ENCODE measurements at places on chromosomes 7 and 10.
A peak's percentile ranks its signal among the peaks of the same experiment; 100 is the strongest.

GRCh38 chr10:119620241-119621077 lies 23.7 kb upstream of the TIAL1 start:
- no peak for DNase-seq

DNA sequence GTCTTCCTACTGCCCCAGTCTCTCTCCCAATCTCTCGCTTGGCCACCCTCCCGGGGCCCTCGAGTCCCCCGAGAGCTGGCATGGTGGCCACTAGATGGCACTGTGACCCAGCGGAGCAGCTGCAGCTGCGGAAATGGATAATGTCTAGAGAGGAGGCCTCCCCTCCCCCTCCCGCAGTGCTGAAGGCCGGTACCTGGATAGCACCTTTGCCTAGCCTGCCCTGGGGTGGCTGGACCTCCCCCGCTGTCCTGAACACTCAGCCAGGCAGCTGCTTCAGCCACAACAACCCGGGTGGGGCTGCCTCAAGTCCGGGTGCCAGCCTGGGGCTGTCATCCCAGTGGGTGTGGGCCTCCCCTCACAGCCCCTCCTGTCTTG lies 65.2 kb downstream of the GOLGA7B start:
- DNase-seq, result peak; percentile 78

- no peak for DNase-seq
Observed at GRCh38 chr7:136142583-136142982, 165.4 kb upstream of the MTPN start.

DNA sequence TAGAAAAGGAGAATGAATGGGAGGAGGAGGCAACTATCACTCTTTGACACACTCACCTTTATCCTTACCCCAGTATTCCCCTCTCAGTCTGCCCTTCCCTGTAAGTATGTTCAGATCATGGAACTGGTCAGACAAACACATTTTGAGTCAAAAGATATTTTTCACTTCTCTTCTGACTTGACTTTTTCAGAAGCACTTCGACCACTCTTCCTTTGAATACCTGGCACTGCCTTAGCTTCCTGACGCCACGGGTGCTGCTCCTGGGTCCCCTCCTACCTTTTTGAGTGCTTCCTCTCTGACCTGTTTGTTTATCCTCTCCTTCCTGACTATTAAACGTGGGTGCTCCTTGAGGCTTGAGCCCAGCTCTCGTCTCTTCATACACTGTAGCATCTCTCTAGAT lies 19.8 kb upstream of the C10orf67 start:
- DNase-seq, result no peak

DNA sequence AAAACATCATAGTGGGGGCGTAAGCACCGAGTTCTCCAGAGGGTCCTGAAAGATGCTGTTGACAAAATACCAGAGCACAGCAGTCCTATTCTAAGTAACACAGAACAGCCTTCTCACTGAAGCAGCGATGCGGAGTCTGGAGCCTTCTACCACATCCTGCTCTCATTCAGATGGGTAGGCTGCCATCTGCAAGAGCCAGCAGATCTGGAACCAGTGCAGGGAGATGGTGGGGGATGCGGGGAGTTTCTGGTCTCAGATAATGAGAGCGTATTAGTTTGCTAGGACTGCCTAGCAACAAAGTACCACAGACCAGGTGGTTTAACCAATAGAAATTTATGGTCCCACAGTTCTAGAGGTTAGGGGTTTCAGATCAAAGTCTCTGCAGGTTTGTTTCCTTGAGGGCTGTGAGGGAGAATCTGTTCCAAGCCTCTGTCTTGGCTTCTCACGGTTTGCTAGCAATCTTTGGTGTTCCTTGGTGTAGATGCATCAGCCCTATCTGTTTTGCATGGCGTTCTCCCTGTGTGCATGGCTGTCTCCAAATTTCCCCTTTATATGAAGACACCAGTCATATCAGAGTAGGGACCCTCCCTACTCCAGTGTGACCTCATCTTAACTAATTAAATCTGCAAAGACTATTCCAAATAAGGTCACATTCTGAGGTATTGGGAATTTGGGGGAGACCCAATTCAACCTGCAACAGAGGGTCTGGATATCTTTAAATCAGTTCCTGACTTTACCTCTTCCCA lies 52.0 kb upstream of the STEAP1B start:
- no peak for DNase-seq

- no peak for DNase-seq
Observed at GRCh38 chr10:129945941-129946760, 17.9 kb downstream of the EBF3 start.

- no peak for DNase-seq
Observed at GRCh38 chr10:85510682-85511081, 855.9 kb downstream of the GRID1 start.

DNA sequence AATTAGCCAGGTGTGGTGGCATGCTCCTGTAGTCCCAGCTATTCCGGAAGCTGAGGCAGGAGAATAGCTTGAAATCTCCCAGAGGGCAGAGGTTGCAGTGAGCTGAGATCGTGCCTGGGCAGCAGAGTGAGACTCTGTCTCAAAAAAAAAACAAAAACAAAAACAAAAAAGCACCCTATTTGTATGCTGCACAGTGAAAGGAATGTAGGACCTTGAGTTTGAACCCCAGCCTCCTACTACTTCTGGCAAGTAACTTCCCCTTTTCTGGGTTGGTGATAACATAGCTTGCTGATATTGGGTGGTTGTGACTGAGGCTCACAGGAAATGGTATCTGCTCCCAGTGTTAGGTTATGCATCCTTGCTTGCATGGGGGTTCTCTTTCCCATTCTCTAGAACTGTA lies 205.3 kb downstream of the BUB3 start:
- DNase-seq, result no peak

DNA sequence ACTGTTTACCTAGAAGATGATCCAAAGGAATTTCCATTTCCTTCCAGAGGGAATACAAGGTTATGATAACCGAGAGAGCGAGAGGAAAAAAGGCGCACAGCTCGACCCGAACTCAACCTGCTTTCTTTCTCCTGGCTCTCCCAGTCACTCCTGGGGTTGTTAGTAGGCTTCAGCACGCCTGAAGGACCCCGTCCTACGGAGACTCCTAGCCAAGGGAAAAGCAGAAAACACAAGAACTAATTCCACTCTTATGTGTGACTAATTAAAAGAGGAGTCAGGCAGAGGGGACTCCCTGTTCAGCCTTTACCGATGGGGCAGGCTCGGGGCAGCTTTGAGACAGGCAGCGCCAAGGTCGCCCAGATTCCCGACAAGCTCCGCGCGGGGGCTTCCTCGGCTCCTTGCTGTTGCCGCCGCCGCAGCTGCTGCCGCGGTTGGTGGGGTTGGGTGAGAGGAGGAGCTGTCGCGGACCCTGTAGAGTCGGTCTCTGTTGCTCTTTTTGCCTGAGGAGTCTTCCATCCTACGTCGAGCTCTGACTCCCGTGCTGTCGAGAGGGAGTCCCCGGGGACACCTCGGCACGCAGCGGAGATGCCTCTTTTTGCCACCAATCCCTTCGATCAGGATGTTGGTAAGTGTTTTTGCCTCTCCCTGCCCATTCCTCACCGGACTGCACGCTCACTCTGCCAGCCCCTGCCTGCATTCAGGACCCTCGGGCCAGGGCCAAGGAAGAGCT lies at the start of gene STAM:
TSS of gene STAM (plus strand) at position 397 of the 730 bp plus-strand sequence. CDS start at position 586, 189 bp downstream.
- peak; percentile 91 for DNase-seq

GRCh38 chr10:86992456-86992855 lies 24.2 kb downstream of the ADIRF start:
- no peak for DNase-seq

DNA sequence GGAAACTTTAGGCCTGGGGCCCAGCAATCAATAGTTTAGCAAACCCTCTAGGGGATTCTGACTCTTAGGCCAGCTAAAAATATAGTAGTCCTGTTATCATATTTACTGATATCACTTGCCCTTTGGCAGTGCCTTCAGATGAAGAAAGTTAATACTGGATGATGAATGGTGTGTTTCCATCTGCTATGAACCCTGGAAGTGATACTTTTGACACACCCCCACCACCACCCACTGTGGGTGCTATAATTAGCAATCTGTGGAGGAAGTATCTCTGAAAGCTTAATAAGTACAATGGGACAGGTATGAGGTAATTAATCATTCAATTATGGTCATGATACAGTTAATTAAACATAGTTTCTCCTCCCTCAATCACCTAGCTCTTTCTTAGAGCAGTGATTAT lies 90.4 kb upstream of the LRRTM3 start:
- no peak for DNase-seq

DNA sequence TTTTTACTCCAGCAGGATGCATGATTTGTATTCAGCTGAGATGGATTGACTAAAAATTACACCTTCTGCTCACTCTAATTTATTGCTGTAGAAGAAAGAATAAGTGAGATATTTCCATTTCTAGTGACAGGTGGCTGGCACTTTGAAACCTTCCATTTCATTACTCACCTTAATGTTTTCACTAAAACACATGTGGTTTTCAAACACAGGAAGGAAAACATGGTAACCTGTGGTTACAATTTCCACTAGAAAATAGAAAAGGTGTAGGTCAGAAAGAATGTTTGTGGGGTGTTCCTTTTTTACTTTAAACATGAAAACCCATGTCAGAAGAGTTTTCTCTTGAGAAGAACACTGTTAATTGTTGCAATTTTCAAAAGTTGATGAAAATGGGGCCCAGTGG lies 12.0 kb upstream of the PRKCQ start:
- DNase-seq, result no peak

DNA sequence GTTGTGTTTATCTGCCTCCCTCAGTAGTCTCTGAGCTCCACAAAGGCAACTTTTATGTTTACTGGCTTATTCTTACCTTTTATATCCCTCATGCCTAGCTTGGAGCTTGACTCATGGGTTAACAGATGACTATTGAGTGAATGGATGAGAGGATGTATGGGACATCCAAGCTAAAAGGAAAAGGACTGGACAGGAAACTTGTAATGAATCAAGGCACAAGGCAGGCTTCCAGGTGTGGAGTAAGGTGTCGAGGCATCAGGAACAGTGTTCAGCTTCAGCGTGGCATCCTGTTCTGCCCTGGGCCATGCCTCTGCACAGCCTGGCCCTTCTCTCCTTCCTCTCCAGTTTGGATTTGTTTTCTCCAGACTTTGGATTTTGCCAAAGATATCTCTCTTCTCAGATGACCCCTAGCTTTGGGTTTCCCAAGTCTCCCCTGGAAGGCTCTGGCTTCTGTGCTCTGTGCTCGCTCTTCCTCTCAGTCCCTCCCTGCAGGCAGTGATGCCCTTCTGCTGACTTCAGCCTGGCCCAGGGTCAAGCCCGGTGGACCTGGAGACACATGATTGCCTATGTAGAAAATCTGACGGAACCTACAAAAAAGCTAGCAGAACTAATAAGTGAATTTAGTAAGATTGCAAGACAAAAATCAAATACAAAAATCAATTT lies 367.3 kb downstream of the CXCL12 start:
- DNase-seq, result no peak

GRCh38 chr10:132263866-132264265 lies 43.9 kb downstream of the STK32C start:
- no peak for DNase-seq

- no peak for DNase-seq
Observed at GRCh38 chr10:110158051-110159005, 49.1 kb upstream of the MXI1 start.

DNA sequence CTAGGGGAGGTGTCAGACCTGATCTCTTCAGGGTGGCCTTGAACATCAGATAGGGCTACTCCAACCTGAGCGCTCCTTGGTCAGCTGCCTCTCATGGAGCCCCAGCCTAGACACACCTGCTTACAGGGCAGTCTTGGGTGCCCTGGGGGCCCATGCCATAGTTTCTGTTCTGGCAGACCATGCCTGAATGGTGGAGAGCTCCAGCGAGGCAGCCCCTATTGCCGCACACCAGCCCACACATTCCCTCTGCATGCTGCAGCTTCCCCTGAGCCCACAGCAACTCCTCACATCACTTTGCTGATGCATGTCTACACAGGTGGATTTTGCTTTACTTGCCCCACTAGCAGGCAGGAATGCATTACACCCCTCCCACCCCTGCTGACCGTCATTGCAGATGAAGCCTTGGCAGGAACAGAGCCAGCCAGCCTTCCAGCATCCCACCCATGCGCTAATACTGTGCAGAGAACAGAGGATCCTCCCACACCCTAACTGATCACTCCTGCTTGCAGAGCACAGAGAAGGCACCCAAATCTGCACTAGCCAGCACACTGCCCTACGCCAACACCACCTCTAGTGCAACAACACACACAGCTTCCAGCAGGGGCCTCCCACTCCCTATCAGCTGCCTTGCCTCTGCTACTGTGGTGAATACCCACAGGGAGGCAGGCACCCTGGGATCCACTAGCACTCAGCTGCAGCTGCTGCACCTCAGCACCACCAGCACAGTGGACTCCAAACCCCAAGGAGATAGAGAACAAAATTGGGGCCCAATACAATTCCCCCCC lies 43.0 kb upstream of the GRM3 start:
- DNase-seq, result no peak

DNA sequence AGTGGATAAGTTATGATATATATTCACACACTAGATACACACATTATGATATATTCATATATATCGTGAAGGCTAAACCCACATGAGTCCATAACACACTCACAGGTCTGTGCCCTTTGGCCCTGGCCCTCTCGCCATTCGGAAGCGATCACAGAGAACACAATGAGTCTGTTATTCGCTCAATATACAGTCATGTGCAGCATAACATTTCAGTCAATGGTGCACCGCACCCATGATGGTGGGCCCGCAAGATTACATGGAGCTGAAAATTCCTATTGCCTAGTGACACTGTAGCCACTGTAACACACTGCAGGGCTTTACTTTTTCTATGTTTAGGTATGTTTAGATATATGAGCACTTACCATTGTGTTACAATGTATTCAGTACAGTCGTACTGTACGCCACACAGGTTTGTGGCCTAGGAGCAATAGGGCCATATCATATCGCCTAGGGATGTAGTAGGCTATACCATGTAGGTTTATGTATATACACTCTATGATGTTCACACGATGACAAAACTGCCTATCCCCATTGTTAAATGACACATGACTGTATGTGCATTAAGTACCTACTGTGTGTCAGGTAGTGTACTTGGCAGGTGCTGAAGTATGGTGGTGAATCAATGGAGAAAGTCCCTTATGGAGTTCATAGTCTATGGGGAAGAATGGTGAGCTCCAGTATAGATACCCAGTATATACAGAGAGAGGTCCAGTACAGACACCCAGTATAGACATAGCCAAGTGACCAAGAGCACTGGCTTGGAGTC lies 198.8 kb upstream of the KLF14 start:
- DNase-seq, result no peak

- no peak for DNase-seq
Observed at GRCh38 chr10:111171183-111171582, 94.4 kb downstream of the ADRA2A start.

Measured in transverse colon (tissue), 4 donors.